ENCODE measurements at places on chromosomes 3 and 15.

DNA sequence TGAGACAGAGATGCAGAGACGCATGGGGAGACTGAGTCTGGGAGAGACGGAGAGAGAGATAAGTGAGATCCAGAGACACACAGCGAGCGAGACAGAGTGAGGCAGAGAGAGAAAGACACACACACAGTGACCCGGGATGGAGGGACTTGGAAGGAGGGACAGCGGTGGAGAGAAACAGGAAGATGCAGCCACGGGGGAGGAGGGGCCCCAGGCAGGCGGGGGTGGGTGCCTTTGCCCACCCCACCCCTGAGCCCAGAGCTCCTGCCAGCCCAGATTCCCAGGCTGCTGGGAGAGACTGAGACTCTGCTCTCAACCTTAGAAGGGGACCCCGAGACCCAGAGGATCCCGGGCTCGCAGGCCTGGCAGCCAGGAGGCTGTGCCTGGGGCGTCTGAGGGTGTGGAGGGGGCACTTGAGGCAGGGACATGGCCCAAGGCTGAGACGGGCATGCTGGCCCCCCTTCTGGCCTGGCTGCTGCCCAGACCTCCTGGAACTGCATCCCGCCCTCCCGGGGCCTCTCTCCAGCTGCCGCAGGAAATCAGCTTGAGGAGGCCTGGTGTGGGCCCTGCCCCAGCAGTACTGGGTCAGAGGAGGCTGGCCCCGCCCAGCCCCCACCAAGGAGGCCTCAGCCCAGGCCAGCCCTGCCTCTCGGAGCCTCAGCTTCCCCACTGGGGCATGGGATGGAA lies 18.1 kb downstream of the H1-8 start:
- DNase-seq, result no peak

DNA sequence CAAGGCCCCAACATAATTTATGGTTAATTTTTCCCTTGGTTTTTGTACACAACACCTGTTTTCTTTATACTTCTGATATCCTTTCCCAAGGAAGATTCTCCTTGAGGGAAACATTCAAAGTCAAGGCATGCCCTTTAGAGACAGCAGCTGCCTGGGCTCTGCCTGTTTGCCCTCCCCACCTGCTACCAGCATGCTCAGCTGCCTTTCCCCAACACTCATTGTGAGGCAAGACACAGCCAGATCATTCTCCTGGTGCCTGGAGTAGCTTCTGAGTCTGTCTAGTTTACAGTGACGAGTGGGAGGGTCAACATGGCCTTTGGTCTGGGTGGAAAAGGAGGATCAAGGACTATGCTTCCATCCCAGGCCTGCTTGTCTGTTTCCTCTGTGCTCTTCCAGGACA lies 132.5 kb downstream of the EPHB1 start:
- no peak for DNase-seq

- no peak for DNase-seq
Observed at GRCh38 chr15:100705065-100705464, 102.7 kb downstream of the ASB7 start.

DNA sequence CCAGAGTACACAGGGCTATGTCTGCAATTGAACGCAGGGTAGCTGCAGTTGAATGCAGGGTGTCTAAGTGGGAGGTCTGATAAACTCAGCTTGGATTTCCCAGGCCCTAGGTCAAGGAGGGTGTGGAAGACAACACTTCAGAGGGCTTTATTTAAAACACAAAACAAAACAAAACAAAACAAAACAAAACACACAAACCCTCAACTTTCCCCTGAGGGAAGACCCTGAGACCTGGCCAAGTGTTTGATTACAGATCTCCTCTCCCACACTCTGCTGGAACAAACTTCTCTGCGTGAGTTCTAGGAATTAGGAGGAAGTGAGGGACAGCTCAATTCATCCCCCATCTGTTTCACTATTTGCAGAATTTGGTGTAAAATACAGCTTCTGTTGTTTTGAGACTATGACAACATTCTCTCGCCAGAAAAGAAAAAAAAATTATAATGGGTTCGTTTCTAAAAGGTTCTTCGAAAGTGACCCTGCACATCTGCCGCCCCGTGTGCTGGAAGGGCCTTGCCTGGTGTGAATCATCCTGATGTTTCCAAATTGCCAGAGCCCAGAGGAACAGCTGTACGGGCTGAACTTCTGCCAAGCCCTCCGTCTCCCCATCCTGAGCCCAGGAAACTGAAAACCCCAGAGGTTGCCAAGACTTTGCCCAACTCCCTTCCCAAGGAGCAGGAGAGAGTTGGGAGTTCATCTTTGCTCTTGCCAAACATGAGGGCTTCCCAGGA lies 73.3 kb upstream of the RAD18 start:
- DNase-seq, result no peak

DNA sequence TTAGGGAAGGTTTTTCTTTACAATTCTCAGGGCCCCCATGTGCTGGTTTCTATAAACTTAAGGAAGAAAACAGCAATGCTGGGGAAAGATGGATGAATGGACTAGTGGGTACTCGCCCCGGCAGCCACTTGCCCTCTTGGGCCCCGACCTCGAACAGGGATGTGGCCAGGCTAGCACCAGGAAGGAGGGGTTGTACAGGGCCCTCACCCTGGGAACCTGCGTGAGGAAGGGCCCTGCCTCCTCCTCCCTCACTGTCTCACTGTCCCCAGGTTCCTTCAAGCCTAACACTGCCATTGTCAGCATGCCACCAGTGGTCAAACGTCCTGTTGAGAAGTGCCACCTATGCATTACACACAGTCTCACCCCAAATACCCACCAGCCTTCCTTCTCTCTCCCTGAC lies 9.1 kb downstream of the ADAMTS17 start:
- DNase-seq, result no peak

DNA sequence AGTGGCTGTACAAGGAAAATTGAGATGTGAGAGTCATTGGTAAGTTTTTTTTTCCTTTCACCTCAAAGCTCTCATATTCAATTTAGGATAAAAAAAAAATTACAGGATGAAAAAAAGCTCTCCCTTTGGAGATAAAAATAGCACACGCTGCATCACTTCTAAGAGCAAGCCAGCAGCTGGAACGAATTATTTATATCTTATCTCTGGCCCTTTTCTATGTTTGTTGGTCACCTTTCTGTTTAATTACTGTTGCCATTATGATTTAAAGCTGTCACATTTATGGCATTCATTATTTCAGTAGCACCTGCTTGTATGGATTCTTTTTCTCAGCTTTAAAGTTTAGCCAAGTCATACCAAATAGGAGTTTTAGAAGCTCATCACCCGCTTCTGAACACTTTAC lies 171.6 kb upstream of the PDZRN3 start:
- no peak for DNase-seq

DNA sequence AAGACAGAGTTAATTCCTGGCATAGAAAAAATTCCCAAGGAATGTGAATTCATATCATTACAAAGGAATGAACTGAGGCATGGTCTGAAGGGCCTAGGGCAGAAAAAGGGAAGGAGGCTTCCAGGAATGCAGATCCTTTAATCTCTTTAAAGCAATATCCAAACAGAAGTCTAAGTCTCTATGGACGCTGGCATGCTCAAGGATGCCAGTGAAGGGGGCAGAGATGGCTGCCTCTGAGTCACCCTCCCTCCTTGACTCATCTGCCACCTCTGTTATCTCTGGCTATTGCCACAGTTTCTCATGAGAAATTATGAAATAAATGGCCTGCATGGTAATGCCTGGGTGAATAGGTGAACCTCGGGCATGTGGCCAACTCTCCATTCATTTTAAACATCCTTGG lies 96.3 kb upstream of the BCL6 start:
- peak; percentile 53 for DNase-seq

DNA sequence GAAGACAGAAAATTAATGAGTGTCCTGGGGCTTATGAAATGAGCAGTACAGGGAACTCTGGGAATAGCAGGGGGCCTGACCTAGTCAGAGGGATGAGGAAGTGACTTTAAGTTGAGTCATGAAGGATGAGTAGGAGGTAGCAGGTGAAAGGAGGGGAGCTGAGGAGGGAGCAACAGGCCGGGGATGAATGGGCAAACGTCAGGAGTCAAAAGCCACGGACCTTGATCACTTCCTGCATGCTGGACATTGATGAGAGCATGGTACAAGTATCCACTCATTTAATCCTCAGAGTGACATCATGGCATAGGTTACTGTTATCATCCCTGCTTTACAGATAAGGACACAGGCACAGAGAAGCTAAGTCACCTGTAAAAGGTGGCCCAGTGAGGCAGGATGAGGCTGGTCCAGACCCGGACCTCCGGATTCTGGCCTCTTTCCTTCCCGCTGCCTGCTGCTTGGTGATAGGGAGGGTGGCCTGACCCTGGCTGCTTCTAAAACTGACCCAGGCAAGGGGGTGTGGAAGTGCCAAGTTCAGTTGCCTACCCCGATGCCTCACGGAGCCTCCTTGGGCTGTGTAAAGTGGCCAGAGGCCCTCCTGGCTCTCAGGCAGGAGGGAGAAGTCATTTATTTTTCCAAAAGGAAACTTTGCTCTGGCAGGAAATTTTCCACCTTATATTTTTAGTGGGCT lies 7.6 kb downstream of the CORO2B start:
- peak; percentile 91 for DNase-seq

DNA sequence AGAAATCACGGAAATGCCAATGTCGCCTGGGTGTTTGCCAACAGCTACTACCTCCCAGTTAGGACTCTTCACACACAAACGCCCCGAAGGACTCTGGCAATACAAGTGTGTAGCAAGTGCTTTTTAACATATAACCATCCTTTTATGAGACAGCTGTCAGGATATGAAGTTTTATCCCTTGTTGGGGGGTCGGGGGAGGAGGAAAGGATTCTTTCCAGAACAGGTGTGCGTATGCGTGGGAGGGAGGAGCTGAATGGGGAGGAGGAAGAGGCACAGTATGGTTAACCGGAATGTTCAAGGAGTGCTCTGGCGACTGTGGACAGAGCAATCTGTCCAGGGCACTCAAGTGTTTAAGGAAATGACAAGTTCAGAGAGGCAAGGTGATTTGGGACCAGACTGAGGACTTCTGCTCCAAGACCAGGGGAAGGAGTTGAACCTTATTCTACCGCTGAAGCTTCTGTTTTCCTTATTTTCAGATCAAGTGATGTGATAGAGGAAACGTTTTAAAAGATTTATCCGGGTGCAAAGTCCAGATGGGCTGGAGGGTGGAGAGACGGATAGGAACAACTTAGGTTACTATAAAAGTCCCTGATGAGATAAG lies 1.3 kb downstream of the TSPAN3 start:
- no peak for DNase-seq

GRCh38 chr15:85475317-85475701 lies 94.9 kb downstream of the AKAP13 start:
- no peak for DNase-seq

DNA sequence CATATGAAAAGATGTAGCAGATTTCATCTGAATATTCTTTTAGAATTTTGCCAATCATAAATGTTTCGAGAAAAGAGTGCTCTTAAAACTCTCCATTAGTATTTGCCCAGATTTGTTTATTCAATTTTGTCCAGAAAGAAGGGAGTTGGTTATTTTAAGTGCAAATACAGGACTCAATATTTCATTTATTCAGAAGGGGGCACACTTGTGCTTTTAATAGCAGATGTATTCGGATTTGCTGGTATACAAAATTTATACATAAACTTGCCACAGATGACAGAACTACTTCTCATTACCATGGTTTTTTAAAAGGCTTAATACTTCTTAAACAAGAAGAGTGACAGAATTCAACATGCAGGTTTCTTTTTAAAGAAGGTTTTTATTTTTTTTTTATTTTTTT lies 69.8 kb upstream of the GRM7 start:
- DNase-seq, result no peak

DNA sequence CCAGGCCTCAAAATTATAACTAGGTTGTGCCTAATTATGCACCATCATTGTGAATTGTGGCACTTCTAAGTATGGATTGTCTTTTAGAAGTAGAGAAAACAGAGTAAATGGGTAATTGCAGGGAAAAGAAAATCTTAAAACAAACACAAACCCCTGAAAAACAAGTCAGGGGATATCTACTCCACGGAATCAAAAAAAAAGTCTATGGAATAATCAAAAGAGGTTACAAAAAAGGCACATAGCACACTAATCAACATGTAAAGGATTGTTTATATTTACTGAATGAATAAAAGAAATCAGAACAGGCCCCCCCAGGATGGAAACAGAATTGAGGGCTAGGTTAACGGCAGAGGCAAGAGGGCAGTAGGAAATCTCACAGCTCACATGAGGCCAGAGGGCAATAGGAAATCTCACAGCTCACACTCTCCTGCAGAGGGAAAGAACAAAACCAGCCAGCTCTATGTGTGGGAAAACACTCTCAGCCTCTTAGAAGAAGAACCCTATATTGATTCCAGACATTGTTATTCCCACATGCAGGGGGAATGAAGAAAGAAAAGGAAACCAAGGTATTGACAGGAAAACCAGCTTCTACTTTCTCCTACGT lies 72.7 kb upstream of the FNDC3B start:
- no peak for DNase-seq

DNA sequence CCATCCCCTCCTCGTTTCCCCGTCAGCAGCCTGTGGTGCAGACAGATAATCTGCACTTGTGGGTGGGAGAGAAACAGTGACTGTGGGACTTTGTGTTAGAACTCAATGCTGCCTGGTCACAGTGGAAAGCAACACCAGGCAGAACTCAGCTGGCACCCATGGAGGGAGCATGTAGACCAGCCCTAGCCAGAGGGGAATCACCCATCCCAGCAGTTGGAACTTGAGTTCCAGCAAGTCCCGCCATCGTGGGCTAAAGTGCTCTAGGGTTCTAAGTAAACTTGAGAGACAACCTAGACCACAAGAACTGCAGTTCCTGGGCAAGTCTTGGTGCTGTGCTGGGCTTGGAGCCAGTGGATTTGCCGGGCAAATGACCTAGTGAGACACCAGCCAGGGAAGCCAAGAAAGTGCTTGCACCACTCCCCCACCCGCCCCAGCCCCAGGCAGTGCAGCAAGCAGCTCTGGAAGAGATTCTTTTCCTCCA lies 24.4 kb downstream of the ISG20 start:
- DNase-seq, result no peak

GRCh38 chr15:33526532-33526931 lies 215.8 kb downstream of the RYR3 start:
- DNase-seq, result peak; percentile 44

- no peak for DNase-seq
Observed at GRCh38 chr15:23869396-23869795, 182.3 kb upstream of the NDN start.

DNA sequence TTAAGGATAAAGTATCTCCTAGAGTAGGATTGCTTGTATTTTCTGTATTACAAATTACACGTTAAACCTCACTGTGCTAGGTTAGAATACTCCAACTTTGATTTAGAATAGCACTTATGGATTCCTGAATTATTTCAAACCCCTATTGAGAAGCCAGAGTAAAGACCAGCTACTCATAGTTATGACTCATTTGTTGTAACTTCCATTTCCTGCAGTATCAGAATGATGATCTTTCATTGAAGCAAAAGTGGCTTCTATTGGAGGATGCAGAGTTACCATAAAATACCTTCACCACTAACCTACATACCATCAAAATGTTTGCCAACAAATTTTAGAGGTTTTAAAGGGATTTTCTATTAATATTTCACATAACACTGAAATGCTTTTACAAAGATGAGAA lies 1322.7 kb upstream of the ALCAM start:
- DNase-seq, result no peak

- no peak for DNase-seq
Observed at GRCh38 chr3:13713396-13713795, 164.5 kb downstream of the FBLN2 start.

GRCh38 chr15:39154776-39155175 lies 426.1 kb upstream of the THBS1 start:
- DNase-seq, result no peak

Data from RWPE1 (cell line).